Activated T-helper 9 cell treated with anti-CD3 and anti-CD28 coated beads, Interleukin-2, amount 50 U/mL, for 16 hours (primary cell): ENCODE measurements at places on chromosomes 4 and X.

DNA sequence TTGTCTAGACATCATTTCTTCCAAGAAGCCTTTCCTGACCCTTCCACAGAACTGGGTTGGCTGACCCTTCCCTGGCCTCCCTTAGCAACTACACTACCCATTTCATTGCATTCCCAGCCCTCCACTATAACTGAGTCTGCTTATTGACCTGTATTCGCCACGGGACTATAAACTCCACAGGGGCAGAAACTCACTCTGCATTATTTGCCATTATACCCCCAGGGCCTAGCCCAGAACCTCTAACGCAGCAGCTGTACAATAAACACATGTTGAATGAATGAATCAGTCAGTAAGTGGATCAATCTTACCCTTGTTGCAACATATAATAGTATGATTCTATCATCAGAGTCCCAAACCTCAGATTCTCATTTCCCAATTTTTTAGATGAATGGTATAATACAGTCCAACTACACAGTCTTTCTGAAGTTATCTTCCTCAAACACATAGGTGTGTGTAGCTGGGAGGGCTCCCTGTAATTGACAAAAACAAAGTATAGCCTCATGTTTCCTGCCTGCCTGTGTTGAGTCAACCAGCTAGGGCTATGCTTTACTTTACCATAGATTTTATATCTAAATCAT is 209.3 kb downstream of the CHIC2 start:
- no peak for DNase-seq

- no peak for DNase-seq
Measured at GRCh38 chr4:188695261-188695660, 556.0 kb downstream of the TRIML1 start.

- no peak for DNase-seq
Measured at GRCh38 chr4:40425799-40426574, 90.9 kb downstream of the CHRNA9 start.

DNA sequence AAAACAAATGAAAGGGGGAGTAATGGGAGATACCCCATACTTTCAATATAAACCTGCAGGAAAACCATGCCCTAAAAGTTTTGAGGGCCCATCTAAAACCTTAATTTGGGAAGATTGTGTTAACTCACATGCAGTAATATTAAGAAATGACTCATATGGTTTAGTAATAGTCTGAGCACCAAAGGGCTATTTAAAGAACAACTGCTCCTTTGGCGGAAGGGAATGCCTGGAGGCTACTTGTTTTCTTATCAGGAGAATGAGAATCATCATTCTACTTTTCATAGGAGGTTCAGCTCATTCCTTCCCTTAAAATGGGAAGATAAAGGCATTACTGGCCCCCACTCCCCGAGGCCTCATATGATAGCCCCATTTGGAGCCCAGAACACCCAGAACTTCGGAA is 47.6 kb downstream of the SPIN3 start:
- DNase-seq = no peak

DNA sequence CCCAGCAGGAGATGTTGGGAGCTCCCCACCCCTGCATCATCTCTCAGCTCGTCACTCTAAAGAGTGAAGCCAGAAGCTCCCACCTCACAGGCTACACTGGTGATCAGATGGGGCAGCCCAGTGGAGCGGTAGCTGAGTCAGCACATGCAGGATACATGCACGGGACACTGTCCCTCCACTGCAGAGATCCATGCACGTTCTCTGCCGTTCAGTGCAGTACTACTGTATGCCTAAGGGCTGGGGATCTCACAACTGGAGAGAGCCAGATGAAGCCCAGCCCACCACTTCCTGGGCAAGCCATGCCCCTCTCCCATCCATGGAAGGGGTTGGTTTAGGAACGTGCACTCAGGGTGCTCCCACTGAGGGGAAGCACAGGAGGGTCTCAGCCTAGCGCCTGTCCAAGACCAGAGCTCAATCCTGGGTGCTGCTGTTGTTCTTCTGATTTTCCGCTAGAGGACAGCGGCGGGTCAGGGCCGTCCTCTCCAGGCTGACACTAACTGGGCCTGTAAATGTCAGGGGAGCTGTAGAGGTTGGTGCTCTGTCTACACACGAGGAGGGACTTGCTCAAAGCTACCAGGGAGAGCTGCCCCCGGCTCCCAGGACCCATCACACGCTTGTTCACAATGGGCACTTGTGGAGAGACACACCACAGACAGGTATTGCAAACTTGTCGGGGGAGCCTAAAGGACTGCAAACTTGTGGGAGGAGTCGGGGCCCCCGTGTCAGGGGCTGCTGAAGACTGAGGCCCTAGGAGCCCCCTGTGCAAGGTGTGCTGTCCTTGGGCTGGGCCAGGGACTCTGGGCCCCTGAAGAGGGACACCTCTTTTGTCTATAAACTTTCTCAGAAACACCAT is 18.2 kb upstream of the ABLIM2 start:
- DNase-seq = no peak

- no peak for DNase-seq
Measured at GRCh38 chrX:55783723-55784122, 66.2 kb downstream of the RRAGB start.

- no peak for DNase-seq
Measured at GRCh38 chr4:57061395-57061794, 48.8 kb downstream of the IGFBP7 start.

DNA sequence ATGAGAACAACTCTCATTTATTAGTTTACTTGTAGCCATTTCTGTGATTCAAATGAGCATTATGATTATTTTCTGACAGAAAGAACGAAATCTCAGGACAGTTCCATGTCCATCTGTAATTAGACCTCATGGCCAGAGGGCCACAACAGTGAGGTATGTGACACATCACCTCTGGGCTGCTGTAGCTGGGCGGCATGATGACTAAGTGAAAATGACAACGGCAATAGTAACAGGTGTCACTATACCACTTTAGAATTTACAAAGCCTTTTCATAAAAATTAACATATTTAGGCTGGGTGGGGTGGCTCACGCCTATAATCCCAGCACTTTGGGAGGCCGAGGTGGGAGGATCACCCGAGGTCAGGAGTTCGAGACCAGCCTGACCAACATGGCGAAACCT is 252.6 kb downstream of the CBR4 start:
- DNase-seq = no peak

GRCh38 chr4:26113339-26113940 is 199.4 kb downstream of the SMIM20 start:
- no peak for DNase-seq
